CD8-positive, alpha-beta T cell (primary cell): ENCODE measurements at places on chromosomes 1 and 21.

DNA sequence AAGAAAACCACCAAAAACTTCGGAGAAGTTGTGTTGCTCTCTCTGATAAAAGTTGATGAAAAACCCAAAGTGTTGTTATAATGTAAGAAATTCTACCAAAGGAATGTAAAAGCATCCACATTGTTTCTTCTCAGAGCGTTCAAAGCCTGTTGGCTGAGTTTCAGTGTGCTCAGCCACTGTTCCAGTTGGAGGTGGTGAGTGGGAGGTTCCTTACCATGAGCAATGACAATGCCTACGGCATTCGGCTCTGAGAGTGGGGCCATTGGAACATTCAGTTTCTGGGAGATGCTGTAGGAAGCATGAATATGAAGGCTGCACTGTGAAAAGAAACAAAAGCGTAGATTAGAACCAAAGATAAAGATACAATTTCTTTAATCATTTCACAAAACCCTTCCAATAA is 20.5 kb upstream of the MYBPHL start:
- no peak for DNase-seq

- no peak for DNase-seq
Measured at GRCh38 chr1:8746554-8746953, 70.9 kb downstream of the RERE start.

- DNase-seq = no peak
Measured at GRCh38 chr1:57086154-57086553, 120.3 kb upstream of the C8B start.

DNA sequence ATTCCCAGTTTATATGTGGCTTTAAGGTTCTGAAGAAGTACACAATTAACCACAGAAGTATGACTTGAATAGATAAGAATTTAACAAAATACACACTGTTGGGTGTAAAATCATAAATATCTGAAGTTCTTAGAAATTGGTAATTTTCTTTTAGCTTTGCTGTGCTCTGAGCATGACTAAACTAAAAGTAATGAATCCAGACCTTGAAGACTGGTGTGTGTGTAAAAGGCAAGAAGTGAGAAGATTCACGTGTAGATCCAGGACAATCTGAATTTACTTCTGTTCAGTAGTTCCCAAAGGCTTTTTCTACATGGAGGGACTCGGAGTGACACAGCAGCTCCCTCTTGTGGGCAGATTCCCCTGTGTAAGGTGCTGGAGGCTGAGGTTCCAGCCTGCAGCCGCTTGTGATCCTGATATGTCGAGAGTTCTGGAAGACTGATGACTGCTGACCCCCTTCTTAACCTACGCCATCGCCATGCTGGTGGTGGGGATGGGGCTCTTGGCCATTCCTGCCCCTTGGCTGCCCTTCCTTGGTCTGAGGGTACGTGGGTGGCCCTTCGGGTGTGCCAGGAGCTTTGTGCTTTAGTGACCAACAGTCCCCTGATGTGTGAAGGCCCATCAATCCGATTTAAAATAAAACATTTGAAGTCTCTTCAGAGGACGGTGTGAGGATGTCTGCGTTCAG is 62.7 kb downstream of the ADARB1 start:
- peak; percentile 73 for DNase-seq

DNA sequence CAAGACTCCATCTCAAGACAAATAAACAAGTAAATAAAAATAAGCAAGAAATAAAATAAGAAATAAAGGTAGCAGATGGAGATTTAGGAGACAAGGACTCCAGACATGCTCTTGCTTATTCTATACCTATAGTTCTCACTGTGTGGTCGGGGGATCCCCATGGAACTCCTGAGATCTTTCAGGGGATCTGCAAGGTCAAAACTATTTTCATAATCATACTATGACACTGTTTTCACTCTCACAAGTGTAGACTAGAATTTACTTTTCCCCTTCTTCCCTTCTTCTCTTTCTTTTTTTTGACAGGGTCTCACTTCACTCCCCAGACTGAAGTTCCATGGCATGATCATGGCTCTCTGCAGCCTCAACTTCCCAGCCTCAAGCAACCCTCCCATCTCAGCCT is 29.8 kb upstream of the NLRP3 start:
- DNase-seq = no peak

DNA sequence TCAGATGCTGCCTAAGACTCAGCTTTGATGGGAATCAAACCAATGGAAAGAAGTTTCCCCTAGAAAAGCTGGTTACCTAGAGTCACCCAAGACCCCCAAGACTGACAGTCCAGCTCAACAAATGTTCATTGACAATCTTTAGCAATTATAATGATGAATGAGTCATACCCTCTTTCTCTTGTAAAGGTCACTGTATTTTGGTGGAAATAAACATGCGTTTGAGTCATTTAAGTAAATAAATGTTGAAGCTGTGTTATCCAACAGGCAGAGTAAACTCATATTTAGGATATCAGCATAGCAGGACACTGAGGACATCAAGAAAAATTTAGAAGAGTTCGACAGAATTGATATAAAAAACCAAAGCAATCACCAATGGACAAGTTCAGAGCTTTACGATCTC is 295.9 kb downstream of the RGS7 start:
- no peak for DNase-seq

DNA sequence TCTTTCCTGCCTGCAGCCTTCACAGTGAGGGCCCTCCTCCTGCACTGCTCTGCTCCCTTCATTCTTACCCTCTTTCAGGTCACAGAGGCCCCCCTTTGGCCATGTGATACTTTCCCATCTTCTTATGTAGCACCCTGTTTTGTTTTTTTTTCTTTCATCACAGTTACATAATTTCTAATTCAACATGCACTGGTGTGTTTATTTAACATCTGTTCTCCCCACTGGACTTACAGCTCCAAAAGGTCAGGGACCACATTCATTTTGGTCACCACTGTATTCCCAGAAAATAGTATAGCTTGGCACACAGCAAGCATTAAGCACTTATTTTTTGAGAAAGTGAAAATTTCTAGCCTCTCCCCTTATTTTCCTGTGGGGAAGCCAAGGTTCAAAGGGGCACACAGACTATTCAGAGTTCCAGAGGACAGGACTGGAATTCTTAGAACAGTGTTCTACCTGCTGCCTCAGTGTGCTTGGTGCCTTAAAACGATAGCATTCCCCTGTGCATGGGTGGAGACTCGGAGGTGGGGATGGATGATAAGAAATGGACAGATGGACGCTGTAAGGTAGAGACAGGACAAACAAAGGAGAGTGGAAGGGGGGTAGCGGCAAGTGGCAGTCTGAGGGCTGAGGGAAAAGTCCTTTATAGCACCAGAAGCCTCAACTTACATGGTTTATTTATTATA is 5.3 kb downstream of the DENND2D start:
- no peak for DNase-seq

DNA sequence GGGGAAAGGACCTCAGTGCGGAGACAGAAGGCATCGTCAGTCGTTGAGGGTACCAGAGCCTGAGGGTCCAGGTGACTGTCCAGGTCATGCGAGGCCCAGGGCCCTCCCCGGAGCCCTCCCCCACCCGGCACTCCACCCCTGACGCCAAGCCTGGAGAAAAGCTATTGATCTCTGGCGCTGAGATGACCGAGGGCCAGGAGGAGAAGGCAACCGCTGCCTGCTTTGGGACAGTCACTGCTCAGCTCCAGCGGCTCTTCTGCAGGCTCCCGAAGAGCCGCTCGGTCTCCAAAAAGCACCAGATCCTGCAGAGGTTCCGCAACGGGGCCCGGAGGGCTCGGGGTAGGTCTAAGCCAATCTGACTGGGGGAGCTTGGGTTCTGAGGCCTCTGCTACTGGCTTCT is 10.9 kb downstream of the RASSF5 start:
- DNase-seq = no peak

- DNase-seq = no peak
Measured at GRCh38 chr1:5909576-5910275, 82.5 kb downstream of the NPHP4 start.

- DNase-seq = no peak
Measured at GRCh38 chr1:151311011-151311410, 16.2 kb downstream of the PI4KB start.

- DNase-seq = no peak
Measured at GRCh38 chr1:229047161-229047839, 223.6 kb upstream of the RAB4A start.

DNA sequence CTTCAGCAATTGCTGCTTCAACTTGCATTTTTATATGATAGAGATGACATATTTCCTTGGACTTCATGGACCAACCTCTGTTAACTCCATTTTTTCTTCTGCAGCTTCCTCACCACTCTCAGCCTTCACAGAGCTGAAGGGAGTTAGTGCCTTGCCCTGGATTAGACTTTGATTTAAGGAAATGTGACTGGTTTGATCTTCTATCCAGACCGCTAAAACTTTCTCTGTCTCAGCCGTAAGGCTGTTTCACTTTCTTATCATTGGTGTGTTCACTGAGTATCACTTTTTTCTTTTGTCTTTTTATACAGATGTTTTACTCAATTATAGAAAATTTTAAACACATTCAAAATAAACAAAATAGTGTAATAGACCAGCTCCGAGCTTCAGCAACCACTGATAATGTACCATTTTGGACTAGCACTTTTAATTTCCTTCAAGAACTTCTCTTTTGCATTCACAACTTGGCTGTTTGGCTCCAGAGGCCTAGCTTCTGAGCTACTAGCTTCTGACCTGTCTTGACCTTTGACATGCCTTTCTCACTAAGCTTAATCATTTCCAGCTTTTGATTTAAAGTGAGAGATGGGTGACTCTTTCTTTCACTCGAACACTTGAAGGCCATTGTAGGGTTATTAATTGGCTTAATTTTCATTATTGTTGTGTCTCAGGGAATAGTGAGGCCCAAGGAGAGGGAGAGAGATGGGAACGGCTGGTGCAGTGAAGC is 9.3 kb downstream of the NEK7 start:
- DNase-seq = no peak

DNA sequence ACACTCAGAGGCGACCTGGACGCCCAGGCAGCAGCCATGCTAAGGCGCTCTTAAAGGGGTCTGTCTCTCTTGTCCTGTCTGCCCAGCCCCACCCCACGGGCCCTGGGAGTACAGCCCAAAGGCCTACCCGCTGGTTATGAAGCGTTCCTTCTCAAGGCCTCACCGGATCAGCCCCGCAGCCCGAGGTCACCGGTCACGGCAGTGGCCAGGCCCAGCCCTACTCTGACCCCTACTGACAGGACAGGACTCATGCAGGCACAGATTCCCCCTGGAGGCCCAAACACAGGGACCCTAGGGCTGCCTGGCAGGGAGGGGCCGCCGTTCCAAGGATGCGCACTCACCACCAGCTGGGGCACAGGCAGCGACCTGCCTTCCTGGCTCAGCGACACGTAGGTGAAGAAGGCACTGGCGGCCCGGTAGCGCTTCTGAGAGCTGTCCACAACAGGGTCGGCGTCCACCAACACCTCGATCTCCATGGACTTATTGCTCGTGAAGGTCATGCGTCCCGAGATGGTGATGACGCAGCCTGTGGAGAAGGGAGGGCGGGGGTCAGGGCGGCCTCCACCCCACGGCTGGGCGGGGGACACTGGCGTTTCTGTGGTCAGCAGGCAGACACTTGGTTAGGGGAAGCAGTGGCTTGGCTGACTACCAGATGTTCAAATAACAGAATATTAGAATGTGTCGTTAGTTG is 20.0 kb upstream of the GPR153 start:
- DNase-seq = no peak
